Endodermal cell (in vitro differentiated cells): ENCODE measurements at places on chromosomes 5 and 9. TPM values are rescaled to one million over a fixed set of nuclear protein-coding genes. Genes with fewer than 3 reads are reported as not detected.

INSYN2B gene
- total RNA-seq, result not detected in 2 replicates

PCDHGC5 gene
- 0.70 to 0.74 TPM (median 0.71 TPM) in 3 replicates for total RNA-seq

S100Z gene
- 12.2 and 18.3 TPM in 2 replicates for total RNA-seq

PCDHGB6 gene
- total RNA-seq, result 10.7 to 11.3 TPM (median 10.8 TPM) in 3 replicates

PCSK5 gene
- total RNA-seq, result 2.5 to 2.8 TPM (median 2.5 TPM) in 3 replicates

ZMAT2 gene
- total RNA-seq, result 53.0 to 73.1 TPM (median 65.8 TPM) in 3 replicates

ISCA1 gene
- total RNA-seq, result 29.6 to 65.7 TPM (median 33.1 TPM) in 3 replicates

DNA sequence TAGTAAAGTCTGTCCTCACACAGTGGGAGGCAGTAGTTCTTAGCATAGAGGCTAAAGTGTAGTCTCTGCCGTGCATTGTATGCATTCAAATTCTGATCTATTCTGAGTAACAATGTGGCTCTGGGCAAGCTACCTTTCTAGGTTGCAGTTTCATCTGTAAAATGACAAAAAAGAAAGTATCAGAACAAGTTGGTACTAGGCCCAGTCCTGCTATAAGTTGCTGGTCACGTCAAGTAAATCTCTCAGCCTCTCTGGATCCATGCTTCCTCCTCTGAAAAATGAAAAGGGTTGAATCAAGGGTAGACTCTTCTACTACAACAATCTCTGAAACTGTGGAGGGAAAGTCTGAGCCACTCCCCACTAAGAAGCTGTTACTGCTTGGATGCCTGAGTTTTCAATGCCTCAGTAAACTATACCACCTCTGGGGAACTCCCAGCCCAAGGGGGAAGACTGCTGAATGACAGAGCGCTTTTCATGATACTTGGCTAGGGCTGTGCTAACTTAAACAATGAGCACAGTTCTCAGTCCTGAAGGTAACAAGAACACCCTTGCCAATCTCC, 34.5 kb upstream of the SPARC start:
- H3K4me1 ChIP-seq, result no peaks in the 10 kb centered on the region
- no peak overlapping the region for H3K4me3 ChIP-seq
- peak; percentile 50 for DNase-seq
- H3K36me3 ChIP-seq, result no peaks in the 10 kb centered on the region
- no peaks in the 10 kb centered on the region for H3K27me3 ChIP-seq

DNA sequence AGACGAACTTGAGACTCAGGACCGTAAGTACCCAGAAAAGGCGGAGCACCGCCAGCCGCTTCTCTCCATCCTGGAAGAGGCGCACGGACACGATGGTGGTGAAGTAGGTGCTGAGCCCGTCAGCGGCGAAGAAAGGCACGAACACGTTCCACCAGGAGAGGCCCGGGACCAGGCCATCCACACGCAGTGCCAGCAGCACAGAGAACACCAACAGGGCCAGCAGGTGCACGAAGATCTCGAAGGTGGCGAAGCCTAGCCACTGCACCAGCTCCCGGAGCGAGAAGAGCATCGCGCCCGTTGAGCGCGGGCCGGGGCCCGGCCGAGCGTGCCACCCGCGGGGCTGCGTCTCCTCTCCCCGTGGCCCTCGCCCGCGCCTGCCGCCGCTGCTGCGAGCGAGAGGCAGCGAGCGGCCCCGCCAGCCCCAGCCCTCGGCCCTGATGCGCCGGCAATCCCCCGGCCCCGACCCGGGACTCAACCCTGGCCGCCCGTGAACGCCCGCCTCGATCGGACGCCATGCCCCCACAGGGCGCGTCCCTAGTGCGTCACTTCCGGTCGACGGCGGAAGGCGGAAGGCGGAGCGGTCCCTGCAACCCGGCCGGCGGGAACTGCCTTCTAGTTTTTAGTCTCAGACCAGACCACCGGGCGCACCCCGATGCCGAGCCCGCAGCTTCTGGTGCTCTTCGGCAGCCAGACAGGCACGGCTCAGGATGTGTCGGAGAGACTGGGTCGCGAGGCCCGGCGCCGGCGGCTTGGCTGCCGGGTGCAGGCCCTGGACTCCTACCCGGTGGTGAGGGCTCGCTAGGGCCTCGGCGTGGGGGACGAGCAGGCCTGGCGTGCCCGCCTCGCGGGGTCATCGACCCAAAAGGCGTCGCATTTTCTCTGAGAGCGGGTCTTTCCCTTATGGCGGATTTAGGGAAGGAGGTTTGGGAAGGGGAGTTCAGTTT, at the start of the genes NDOR1 and TMEM203:
Gene NDOR1, plus strand, starts transcription at position 575 of the 944 bp plus-strand sequence. Its CDS starts 78 bp downstream, at position 653.
Gene TMEM203, minus strand, starts transcription at position 523 of the 944 bp plus-strand sequence. Its CDS starts 234 bp downstream, at position 289.
- peaks cover 16% of the 10 kb centered on the region for H3K36me3 ChIP-seq
- peak; percentile 96 for DNase-seq
- H3K4me1 ChIP-seq, result peaks cover 18% of the 10 kb centered on the region
- peak within 1 kb of the TSS; percentile 92 for H3K4me3 ChIP-seq
- H3K27me3 ChIP-seq, result no peaks in the 10 kb centered on the region

DNA sequence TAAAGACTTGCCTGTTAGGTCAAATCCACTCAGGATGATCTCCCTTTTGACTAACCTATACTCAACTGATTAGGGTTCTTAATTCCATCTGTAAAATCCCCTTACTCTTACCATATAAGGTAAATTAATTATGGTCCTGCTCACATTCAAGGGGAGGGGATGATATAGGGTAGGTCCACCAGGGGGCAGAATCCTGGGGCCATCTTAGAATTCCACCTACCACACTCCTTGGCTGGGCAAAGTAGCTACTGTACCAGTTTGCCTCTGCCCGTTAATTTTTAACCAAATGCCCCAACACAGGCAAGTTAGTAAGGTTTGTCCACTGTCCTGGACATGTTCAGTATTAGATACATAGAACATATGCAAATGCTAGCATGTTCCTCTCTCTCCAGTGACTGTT, 262.4 kb downstream of the SEMA5A start:
- no peak overlapping the region for H3K4me3 ChIP-seq
- H3K36me3 ChIP-seq, result peaks cover 23% of the 10 kb centered on the region
- no peak overlapping the region for H3K27ac ChIP-seq
- no peak for DNase-seq
- no peaks in the 10 kb centered on the region for H3K27me3 ChIP-seq
